ENCODE measurements at places on chromosomes 1 and 21.
A peak's percentile ranks its signal among the peaks of the same experiment; 100 is the strongest.

DNA sequence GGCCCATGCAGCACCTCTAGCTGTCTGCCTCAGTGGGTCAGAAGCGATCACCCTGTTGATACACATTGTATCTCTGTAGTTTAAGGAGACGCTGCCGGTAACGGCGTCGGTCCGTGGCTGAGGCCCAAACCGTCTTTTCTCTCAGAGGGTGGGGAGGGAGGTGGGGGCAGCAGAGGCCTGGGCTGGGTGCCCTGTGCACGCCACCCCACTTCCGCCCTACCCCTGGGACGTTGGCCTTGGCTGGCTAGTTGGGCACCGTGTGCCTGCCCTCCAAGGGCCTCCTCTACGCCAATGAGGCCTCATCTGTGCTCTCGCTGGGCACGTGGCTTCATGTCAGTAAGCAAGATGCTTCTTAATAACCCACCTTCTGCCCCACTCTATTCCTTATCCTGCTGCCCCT is 9.4 kb downstream of the ZC3H12A start:
- no peak for DNase-seq

GRCh38 chr1:171717062-171717718 is 24.7 kb downstream of the VAMP4 start:
- DNase-seq, result no peak

- peak; percentile 59 for DNase-seq
Measured at GRCh38 chr1:57142999-57143398, 177.2 kb upstream of the C8B start.

DNA sequence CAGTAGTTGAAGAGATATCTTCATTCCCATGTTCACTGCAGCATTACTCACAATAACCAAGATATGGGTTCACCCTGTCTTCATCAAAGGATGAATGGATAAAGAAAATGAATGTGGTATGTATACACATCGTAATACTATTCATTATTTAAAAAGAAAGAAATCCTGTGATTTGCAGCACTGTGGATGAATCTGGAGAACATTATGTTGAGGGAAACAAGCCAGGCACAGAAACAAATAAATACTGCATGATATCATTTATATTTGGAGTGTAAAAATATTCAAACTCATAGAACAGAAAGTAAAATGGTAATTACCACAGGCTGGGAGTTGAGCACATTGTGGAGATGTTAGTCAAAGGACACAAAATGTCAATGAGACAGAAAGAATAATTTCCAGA is 977.2 kb downstream of the AMY1C start:
- DNase-seq, result no peak

- no peak for DNase-seq
Measured at GRCh38 chr1:169584483-169585144, 1.7 kb downstream of the F5 start.
